Anterior cingulate cortex (tissue), 58 donors: ENCODE measurements at places on chromosomes 5 and 9.

DNA sequence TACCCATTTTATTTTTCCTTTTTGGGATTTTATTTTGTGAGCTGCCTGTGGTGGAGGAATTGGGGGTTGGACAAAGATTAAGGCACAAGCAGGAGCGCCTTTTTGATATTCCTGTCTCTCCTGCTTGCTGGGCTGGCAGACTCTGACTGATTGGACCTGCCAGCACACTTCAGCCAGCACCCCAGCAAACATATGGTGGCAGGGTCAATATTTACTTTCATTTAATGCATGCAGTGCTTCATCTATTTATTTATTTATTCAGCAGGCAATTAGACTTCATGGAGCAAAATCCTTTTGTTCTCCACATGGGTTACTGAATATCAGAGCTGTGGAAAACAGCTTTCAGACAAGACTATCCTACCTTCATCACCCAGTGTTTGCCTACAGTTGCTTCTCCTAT lies 48.4 kb upstream of the EPB41L4A start:
- DNase-seq: no peak

DNA sequence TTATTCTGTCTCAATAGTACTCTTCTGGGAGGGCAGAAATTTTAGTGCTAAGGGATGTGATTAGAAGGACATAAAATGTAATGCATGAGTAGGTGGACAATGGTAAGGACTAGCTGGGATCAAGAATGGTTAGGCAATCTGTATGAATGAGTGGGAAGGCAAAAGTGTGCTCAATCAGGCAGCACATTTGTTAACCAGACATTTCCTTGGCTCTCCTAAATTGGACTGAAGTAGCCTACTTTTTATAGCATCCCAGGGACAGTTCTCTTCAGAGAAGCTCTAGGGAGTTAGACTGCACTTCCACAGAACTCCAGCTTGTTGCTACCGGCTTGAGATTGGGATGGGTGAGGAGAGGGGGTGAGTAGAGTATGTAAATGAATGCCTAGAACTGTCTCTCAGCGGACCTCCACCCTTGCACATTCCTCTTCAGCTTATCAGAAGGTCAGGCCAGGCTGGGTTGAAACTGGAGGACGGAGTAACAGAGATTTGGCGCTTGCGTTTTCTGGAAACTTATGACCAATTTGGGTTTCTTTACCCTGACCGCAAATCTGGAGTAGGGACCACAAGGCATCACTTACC lies 19.0 kb upstream of the ARL14EPL start:
- no peak for DNase-seq

DNA sequence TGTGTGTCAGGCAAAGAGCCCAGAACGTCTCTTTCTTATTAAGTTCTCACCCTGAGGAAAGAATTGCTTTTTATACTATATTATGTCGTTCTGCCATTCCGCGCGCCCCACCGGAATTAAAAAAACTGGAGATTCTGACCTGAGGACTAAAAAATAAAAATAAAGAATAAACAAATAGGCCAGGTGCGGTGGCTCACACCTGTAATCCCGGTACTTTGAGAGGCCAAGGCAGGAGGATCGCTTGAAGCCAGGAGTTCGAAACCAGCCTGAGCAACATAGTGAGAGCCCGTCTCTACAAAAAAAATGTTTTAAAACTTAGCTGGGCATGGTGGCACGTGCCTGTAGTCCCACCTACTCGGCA lies 677 bp upstream of the DYNC2I2 start:
- no peak for DNase-seq

DNA sequence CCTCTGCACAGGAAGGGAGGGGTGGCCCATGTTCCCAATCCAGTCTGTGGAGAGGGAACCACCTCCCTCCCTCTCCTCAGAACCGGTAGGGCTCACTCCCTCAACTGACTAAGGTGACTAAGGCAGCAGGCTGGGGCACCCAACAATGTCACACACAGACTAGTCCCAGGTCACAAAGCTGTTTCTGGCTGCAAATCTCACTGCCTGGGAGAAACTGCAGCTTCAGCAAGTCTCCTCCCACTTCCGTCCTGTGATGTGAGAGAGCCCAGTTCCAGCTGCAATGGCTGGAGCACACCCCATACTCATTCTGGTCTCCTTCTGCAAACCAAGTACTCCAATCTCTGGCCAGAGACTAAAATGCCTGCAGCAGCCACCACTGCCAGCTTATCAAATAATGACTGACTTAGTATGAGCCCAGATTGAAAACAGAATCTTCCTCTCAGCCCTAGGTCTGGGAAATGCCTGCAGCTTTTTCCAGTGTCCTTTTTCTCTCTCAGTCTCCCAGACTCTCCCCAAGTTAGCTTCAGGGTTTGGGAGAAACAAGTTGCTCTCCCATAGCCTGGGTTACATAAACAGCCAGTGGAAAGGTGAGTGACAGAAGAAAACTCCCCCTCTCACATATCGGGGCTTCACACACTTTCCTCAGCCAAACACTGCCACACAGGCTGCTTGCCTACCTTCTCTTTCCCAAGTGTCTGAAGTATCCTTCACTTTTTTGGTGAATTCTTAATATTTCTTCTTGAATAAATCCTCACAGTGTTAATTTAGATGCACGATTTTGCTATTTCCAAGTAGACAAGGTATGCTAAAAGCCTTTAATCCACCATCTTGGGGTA lies 247.4 kb upstream of the RASA1 start:
- DNase-seq: peak; percentile 32

DNA sequence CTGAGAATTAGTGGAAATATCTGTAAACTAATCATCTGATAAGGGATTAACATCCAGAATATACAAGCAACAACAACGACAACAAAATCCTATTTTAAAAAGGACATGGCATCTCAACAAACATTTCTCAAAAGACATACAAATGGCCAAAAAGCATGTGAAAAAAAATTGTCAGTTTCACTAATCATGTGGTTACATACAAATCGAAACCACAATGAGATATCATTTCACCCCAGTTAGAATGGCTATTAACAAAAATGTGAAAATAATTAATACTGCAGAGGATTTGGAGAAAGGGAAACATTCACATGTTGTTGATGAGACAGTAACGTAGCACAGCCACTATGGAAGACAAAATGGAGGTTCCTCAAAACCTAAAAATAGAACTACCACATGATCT lies 69.5 kb downstream of the ERP44 start:
- no peak for DNase-seq

DNA sequence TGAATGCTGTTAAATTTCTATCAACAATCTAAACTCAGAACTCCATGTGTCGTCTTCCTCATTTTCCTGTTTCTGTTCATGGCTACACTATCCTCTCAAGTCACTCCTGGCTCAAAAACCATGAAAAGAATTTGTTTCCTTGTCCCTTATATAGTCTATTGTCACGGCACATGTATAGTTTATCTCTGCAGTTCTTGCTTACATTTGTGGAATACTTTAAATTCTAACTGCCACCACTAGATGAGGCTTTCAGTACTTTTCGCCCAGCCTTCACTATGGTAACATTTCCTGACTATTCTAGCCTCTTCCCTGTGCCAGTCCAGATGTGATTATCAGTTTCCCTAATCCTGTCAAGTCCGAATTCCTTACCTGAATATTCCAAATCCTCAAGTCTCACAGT lies 34.6 kb downstream of the PKD2L2 start:
- DNase-seq: no peak

DNA sequence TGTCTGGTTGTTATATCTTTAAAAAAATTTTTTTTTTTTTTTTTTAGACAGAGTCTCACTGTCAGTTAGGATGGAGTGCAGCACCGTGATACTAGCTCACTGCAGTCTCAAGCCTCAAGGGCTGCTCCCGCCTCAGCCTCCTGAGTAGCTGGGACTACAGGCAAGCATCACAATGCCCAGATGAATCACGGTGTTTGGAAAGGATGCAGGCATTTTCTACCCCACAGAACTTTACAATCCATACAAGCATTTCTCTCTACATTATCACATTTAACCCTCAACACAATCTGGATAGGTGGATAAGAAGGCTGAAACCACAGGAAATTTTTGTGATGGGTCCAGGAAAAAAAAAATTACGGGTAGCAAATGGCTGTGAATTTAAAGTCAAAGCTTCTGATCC lies 5.8 kb upstream of the PCA3 start:
- DNase-seq: no peak

DNA sequence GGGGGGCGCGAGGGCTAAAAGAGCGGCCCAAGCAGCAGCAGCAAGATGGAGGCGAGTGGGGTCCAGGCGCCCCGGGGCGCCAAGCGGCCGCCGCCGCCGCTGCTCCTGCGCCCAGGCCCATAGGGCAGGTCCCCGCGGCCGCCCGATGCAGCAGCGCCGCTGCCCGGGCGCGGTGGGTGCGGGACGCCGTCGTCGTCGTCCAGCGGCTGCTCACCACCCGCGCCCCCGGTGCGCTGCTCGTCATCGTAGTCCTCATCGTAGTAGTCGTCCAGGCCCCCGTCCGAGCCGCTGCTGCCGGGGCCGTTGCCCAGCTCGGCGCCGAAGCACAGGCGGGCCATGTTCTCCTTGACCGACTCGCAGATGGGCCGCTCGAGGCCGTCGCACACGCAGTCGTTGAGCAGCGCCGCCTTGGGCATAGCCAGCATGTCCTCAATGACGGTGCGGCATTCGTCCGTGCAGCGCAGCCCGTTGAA lies 1.5 kb downstream of the GAS1 start:
- peak; percentile 69 for DNase-seq

DNA sequence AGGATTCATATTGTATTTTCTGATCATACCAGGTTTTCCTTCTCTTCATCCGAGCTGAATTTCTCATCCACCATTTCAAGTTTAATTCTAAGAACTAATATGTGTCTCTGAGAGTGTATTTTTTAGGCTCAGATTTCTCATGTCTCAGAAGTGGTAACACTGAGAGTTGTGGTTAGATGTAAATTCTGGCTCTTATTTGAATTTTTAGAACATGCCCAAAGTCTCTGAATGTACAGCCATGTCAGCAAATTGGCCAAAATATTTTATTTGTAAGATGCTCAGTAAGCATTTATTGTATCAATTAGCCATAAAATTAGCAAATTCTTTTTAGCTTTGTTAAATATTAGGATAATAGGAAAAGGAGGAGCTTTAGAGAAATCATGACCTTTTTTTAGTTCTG lies 16.6 kb downstream of the SV2C start:
- no peak for DNase-seq

- no peak for DNase-seq
Measured at GRCh38 chr9:129776566-129776937, 23.7 kb upstream of the PTGES start.

DNA sequence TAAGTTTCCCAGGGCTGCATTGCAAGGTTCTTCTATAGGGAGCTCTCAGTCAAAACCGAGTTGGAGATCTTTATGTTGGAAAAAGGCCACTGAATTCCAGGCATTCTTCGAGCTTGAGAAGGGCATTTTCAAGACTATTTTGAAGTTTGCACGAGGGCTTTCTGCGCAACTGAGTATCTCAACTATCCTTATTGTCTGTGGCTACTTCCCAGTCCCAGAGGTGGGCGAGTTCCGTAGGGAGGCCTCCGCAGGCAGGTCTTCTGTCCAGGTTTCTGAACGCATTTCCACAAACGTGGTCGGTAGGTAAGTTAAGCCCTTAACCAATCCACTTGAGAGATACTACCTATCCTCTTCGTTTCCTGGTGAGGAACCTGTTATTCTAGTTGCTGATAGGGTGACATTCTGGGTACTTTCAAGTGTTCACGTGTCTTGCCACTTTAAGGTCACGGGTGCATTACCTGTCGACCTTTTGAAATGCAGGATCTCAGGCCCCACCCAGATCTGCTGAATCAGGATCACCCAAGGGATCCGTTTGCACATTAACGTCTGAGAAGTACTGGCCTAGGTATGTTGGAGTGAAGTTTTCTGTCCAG lies 51.4 kb upstream of the TJP2 start:
- no peak for DNase-seq

- no peak for DNase-seq
Measured at GRCh38 chr9:88652876-88653275, 117.9 kb downstream of the NXNL2 start.

DNA sequence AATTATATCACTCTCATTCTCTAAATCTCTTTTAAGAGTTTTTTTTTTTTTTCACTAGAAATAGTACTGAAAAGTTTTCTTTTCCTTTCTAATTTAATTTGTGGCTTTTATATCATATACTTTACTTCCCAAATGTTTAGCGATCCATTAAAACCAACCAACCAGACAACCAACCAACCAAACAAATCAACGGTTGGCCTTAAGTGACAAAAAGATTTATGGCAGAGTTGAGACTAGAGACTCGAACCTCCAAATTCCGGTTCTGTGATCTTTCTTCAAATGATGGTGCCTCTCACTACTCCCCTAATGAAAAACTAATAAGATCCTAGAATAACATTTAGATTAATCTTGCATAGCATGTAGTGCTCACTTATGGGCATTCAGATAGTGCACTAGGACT lies 45.3 kb upstream of the ACTBL2 start:
- DNase-seq: no peak

DNA sequence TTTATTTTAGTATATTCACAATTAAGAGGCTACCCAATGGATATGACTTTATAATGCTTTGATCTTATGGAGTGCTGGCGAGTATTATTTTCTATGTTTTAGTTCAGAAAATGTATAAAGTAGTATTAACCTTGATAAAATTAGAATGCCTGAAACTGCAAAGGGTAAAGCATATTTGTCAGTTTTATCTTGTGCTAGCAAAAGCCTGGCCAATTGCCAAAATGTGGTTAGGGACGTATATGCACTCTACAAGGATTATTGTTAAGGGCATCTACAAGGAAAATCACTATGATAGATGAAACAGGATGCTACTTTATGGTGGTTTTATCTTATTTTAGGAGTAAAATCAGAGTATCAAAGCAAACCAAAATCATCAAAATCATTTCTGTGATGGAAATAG lies 281.7 kb downstream of the CCDC171 start:
- DNase-seq: no peak

DNA sequence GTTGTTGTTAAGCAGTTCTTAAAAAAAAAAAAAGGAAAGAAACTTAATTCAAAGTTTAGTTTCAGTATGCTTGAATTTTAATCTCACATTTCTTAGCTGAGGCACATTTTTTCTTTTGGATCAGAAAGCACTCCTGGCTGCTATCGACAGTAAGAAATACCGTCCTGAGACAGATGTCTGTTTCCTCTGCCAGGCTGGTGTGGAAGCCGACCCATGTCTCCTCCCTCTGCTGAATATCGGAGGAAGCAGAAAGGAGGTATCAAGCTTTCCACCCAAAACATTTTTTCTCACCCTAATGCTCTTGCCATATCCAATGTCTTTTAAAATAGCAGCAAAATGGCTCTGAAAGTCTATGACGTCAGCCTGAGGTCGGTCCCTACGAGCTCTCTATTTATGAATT lies 208.1 kb downstream of the TLE4 start:
- no peak for DNase-seq

DNA sequence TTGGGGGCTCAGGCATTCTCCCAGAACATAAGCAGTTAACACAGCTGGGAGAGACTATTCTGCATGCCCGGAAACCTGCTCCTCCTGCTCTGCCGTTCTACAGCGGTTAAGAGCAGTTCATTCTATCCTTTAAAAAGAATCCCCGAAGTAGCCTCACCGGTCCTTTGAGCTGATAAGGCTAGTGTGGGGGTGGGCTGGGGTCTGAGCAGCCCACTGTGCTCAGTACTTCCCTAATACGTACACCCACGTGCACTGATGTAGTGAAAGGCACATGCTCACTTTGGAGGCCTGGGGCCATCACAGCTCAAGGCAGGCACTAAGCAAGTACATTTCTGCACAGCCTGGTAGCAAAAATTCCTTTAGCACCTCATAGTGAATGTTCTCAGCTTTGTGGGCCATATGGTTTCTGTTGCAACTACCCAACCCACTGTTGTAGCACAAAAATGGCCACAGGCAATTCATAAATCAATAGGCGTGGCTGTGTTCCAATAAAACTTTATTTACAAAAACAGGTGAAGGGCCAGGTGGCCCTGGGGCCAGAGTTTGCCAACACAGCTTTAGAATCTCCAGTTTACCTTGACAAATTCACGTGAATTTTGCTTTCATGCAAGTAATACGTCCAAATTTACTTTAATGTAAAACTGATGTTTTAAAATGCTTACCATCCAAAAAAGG lies 136.4 kb downstream of the ZNF354C start:
- no peak for DNase-seq
